T-helper 2 cell (primary cell): ENCODE measurements at places on chromosomes 2 and 18.

- peak; percentile 64 for DNase-seq
Observed at GRCh38 chr2:38528008-38528442, 74.7 kb downstream of the HNRNPLL start.

- DNase-seq, result no peak
Observed at GRCh38 chr2:20620271-20620681, 30.6 kb downstream of the HS1BP3 start.

DNA sequence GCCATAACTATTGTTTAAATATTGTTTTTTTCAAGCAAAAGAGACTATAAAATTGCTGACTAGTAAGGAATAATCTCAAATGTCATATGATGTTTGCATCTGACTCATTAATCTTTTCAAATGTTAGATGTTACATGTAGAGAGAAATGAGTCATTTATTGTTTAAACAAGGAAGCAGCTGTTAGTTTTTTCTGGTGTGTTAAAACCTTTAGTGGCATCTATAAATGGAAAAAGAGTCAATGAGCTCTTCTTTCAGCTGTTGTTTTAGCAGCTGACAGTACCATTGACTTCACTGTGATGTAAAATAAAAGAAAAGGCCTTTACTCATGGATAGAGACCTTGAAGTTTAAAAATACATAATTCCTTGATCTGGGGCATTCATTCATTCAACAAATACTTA lies 1.8 kb upstream of the KLHL41 start:
- DNase-seq, result no peak

DNA sequence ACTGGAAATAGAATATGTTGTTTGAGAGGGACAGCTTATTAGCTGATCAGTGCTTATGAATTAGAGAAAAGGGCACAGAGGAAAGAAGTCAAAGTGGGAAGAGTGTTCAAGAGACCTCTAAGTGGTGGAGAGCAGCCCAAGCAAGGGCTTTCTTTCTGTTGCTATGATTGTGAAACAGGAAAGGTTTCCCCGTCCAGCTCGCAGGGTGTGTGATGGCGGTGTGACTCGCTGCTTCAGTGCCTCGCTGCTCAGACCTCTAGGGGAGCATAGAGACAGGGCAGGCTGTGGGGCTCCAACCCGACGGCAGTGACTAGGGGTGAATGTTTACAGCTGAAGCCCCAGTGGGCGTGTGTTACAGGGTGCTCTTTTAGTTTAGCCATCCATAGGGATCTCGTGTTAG lies 166.5 kb upstream of the COPS8 start:
- DNase-seq, result no peak

DNA sequence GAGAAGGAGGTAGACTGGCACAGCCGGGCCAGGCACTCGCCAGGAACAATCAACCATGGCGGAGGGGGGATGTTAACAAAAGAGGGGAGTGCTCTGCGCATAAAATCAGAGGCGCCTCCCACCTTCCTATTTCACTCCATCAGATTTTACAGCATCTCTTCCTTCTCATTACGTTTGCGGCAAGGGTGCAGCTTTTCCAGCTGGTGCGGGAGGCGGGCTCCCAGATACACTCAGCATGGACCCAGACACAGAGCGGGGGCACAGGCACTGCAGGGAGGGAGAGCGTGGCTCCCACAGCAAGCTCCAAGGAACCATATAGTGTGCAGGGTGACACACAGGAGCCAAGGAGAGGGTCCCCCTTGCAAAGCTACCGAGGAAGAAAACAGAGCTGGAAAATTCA lies 176.3 kb downstream of the EIPR1 start:
- no peak for DNase-seq

GRCh38 chr2:23489471-23490322 lies 104.7 kb downstream of the KLHL29 start:
- DNase-seq, result no peak

DNA sequence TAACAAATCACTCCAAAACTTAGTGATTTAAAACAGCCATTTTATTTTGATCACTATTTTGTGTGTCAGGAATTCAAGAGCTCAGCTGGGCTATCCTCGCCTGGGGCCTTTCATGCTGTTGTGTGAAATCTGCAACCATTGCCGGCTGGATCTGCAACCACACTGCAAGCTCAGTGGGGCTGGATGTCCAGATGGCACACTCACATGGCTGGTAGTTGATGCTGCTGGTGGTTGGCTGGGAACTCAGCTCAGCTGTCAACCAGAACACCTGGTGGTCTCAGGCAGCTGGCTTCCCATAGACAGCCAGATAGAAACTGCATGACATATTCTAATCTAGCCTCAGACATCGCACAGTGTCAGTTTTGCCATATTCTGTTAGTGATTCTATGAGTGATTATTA lies 30.6 kb upstream of the AP1S3 start:
- no peak for DNase-seq

DNA sequence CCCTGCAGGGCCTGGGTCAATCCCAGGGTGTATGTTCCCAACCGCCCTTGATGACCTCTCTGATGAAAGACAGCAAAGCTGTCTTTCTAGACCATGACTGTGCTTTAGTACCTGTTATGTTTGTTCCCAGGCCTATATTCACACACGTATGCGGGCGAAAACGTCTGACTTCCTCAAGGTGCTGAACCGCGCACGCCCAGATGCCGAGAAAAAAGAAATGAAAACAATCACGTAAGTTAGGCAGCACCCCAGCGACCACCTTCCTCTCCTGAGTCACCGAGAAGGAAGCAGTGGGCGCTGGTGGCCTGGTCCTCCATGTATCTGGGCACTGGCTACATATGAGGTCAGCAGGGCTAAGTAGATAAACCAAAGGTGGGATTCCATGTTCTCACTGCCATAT lies 11.1 kb upstream of the GPBAR1 start:
- no peak for DNase-seq

DNA sequence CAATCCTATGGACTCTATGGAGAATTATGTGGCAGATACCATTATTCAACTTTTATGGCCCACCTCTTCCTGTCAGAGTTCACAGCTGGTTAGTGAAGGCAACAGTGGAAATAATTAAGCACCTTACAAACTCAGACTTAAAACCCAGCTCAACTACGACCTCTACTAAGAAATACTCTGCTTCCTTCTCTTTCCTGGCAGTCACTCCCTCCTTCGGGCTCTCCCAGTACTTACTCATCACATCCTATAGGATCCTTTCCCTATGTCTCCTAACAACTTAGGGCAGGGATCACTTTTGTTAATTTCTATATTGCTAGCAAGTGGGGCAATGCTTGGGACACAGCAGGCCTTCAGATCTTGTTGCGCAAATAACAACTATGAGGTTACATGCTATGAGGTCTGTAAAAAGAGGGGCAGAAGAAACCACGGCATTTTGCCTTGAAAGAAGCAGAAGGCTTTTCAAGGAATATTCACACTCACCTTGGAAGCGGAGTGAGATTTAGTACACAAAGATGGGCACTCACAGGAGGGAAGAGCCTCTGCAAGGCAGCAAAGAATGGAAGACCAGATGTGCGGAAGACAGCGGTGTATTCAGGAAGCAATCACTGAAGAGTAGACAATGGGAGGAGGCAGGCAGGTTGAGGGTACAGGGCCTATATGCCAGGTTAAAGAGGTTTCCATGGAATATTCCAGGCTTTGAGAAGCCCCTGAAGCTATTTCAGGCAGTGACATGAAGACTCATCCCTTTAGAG lies 2.1 kb downstream of the STK39 start:
- peak; percentile 47 for DNase-seq

DNA sequence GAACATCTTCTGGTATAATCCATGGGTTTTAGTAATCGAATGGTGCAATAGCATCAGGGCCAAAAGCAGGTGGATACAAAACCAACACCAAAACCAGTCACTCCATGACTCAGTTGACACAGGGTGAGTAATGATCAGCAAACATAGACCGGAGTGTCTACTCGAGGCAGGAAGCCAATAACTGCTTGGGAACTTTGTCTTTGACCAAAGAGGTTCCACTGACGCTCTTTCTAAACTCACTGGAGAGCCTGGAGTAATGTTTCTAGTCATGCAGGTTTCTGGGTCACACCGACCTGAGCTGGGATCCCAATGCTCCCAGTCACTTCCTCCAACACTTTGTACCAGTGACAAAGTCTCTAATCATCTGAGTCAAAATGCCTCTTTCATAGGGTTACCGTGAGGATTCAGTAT lies 30.9 kb downstream of the MREG start:
- no peak for DNase-seq

GRCh38 chr2:144455987-144456386 lies 63.9 kb downstream of the ZEB2 start:
- DNase-seq, result no peak

GRCh38 chr2:119260646-119261492 lies 37.2 kb downstream of the STEAP3 start:
- DNase-seq, result no peak
